ENCODE measurements at places on chromosomes 7 and 10. TPM values are rescaled to one million over a fixed set of nuclear protein-coding genes. Genes with fewer than 3 reads are reported as not detected.

GRCh38 chr10:52332815-52333214 is 18.7 kb downstream of the DKK1 start:
- DNase-seq: peak; percentile 89

DNA sequence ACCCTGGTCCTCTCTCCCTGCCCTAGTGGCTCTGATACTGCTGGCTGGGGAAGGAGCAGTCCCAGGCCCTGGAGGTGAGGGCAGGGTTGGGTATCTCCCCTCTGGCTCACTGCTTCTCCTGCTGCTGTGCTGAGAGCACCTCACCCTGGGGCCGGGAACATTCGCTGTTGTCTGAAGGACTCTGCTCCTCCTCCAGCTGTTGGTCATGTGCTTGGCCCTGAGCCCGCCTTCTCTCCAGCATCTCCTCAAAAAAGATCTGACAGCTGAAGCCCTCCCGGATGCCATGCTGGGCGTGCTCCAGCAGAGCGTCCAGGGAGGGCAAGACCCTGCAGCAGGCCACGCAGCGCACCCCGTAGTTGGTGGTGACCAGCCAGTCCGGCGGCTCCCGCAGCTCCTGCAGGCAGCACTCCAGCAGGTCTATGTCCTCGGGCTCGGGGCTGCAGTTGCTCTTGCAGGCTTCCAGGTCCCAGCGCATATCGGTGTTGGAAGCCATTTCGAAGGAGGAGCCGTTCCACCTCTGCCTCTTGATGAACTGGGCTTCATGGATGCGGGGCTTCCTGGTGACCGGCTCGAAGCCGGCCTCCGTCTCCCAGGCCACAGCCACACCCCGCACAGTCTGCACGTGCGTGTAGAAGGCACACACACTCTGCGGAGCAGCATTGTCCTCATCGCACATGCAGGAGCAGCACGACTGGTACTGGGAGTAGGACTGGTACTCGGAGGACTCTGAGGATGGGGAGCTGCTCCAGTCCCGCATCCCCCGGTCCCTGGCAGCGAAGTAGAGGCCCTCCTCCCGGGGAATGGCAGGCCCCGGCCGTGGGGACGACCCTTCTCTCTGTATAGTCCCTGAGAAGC is 2.1 kb downstream of the FAM170B start:
- no peak for DNase-seq

- peak; percentile 36 for DNase-seq
These were observed 176.3 kb downstream of the DGKI start for GRCh38 chr7:137670222-137671064.

- no peak for DNase-seq
These were observed 459 bp downstream of the CYCS start for GRCh38 chr7:25124465-25125136.

GRCh38 chr10:45453639-45454255 is 79.7 kb downstream of the ALOX5 start:
- no peak for DNase-seq

Gene PTPN12
- 26.2 TPM for total RNA-seq

Gene SFTPA2
- not detected for total RNA-seq
